ENCODE measurements at places on chromosomes 13 and 19. TPM values are rescaled to one million over a fixed set of nuclear protein-coding genes. Genes with fewer than 3 reads are reported as not detected.

GRCh38 chr19:18446811-18447359, 9.0 kb upstream of the ISYNA1 start:
- peaks cover 3% of the 10 kb centered on the region for H3K4me1 ChIP-seq
- no peak for DNase-seq
- peaks cover 50% of the 10 kb centered on the region for H3K36me3 ChIP-seq

GRCh38 chr13:113763961-113764792, 5.2 kb downstream of the TMEM255B start:
- H3K27ac ChIP-seq: no peak overlapping the region
- H3K4me1 ChIP-seq: no peaks in the 10 kb centered on the region
- H3K4me3 ChIP-seq: no peak overlapping the region
- H3K36me3 ChIP-seq: no peaks in the 10 kb centered on the region
- DNase-seq: no peak

GRCh38 chr13:46473806-46474205, 79.2 kb upstream of the LRCH1 start:
- no peaks in the 10 kb centered on the region for H3K27me3 ChIP-seq
- H3K4me1 ChIP-seq: no peaks in the 10 kb centered on the region
- H3K4me3 ChIP-seq: no peak overlapping the region
- H3K27ac ChIP-seq: no peak overlapping the region

The NLRP9 gene
- total RNA-seq: not detected

The KLK4 gene
- total RNA-seq: not detected

DNA sequence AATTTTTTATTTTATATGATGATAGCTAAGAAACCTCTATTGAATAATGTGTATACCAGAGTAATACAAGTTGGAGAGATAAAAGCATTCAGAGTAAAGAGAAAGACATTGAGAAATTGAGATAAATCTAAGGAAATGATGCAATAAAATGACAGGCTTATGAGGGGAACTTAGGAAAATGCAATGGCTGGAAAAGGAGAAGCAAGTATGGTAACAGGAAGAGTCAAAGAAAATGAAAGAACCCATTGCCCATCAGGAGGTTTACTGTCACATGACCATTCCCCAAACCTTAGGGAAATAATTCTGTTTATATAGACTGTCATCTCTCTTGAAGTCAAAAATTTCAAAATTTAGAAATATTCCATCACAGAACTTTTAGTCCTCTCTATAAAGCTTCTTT, 808.0 kb upstream of the PRR20A start:
- no peak overlapping the region for H3K4me3 ChIP-seq
- no peak for DNase-seq
- H3K4me1 ChIP-seq: no peaks in the 10 kb centered on the region
- H3K36me3 ChIP-seq: no peaks in the 10 kb centered on the region
